ENCODE measurements at places on chromosomes 13 and 19.

GRCh38 chr19:8457209-8457608 is 12.4 kb downstream of the HNRNPM start:
- DNase-seq = no peak

- DNase-seq = no peak
These were observed 885 bp downstream of the TGFB1 start for GRCh38 chr19:41352609-41353465.

- no peak for DNase-seq
These were observed 407.8 kb downstream of the LIG4 start for GRCh38 chr13:107807306-107808073.

DNA sequence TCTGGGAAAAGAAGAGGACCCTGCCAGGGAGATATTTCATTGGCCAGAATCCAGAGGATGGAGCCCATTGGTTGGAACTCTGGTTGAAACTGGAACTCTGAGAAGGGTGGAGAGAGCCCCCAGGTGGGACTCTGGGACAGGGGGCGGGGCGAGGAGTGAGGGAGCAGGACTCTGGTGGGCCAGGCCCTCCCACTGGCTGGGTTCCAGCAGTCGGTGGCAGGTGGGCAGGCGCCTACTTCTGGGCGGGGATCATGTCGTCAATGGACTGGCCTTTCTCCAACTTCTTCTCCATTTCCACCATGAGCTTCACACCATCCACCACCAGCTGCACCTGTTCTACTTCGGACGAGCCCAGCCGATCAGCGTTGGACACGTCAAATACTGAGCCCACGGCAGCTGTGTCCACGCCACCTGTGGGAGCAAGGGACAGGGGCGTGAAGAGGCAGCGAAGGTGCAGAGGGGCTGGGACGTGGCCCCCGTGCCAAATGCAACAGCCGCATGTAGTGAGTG is 16.1 kb downstream of the CKM start:
- DNase-seq = no peak

DNA sequence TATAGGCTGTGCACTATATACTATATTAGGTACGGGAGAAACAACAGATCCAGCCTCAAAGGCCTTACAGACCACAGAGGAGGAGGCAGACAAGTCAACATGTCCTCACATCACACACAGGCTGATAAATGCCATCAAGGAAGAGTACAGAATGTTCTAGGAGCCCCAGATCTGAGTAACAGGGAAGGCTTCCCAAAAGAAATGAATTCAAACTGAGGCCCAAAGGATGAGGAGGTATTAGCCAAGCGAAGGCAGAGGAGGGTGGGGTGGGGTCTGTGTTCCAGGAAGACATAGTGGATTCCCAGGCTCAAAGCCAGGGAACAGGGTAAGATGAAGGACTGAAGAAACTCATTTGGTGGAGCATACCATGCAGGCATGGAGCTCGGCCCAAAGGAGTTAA is 55.1 kb downstream of the RXFP2 start:
- DNase-seq = no peak

- DNase-seq = peak; percentile 30
These were observed 53.2 kb upstream of the SHKBP1 start for GRCh38 chr19:40523322-40524047.

DNA sequence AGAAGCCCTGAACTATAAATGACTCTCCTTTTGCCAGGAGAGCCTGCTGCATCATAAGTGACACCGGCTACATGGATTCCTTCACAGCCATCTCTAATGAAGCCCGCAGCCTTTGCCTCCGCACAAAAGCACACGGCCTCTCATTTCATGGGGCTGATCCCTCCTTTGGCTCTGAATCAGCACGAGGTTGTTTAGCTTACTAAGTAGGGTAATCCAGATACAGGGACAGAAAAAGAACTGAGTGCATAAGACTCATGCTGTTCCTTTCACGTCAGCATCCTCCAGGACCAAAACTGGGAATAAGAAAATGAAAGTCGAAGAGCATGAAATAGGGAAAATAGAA is 136.3 kb downstream of the DCT start:
- DNase-seq = peak; percentile 64

GRCh38 chr19:3095441-3096191 is 1.5 kb downstream of the GNA11 start:
- DNase-seq = no peak

- no peak for DNase-seq
These were observed 69.7 kb upstream of the C13orf46 start for GRCh38 chr13:114043421-114044053.

DNA sequence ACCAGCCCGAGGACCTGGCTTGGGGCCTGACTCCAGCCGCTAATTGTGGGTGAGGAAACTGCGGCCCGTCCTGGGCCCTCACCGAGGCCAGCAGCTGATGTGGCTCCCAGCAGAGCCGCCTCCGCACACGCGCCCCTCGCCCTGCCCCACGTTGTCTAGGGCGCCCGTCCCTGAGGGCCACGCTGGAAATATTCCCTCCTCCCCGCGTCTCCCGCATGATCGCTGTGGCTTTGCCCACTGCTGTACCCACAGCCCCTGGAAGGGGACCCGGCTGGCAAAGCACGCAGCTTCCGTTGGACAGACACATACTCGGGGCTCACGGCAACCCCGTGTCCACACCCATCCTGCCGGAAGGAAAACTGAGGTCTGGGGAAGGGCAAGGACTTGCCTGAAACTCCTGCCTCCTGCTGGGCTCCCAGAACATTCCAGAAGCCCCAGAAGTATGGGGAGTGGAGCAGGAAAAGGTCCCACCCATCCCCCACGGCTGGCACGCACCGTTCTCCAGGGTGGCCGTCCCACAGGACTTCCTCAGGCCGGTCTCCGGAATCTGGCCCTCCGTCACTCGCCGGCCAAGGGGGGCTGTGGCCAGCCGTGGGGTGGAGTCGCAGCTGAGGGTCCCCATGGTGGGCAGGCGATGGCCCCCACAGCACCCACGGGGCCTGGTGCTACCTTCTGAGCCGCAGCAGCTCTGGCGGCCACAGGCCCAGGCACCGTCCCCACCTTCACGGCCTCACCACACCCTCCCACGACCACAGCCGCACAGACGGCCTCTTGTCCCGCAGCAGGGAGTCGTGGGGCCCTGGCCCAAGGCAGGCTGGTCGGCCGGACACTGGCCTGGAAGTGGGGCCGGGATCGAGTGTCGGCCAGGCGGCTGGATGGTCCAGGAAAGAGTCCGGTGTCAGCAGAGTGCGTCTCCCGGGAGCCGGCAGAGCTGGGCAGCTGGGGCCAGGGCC is 13.6 kb upstream of the SHC2 start:
- no peak for DNase-seq

DNA sequence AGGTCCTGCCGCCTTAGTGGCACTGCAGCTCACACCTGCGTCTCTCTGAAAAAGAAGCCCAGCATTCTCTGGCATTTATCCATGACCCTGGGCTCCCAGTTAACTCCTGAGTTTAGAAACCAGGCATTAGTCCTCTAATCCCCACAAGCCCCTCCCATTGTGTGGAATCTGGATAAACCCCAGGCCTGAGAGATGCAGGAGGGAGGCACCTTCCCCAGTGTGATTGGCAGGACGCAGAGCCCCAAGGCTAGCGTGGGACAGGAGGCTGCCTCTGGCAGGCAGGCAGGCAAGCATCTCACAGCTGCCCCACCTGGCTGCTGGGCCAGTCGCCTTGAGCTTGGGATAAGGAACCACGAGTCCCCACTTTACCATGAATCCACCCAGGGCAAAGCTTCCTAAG is 11.0 kb upstream of the SERPINE3 start:
- DNase-seq = no peak

- DNase-seq = no peak
These were observed at the start of gene PCDH20 for GRCh38 chr13:61415749-61416148. Gene PCDH20 (minus strand): TSS chr13:61415849. CDS start chr13:61415158, 691 bp downstream.

DNA sequence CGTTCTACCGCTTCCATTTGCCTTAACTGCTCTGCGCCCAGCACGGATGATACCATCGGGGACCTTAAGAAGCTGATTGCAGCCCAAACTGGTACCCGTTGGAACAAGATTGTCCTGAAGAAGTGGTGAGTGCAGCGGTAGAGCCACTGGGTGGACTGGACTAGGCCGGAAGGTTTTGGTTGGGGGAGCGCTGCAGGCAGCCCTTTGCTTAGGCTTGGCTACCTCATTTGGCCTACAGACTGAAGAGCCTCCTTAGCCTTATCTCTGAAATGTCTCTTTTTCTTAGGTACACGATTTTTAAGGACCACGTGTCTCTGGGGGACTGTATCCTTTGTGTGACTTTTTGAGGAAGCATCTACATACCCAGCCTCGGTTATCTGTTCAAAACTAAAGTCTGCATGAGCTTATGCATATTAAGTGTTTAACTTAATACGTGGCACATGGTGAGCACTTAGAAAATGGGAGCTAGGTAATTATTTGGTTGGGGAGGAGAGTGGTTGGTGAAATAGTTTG is 889 bp downstream of the UBL5 start:
- DNase-seq = no peak

DNA sequence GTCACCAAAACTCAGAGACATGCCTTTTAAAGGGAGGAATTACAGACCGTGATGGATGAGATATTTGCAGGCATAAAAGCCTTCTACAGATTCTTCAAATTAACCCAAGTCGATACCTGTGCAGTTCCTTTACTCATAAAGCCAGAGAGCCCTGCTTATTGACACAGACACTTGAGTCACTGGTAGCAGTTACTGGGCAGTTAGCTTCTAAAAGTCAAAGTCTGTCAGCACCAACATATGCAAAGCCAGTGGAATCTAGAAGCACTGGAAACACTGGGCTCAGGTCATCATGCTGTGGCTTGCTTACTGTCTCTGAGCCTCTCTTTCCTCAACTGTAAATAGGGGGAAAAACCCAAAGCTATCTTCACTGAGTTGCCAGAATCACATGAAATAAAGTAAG is 25.7 kb upstream of the LRCH1 start:
- DNase-seq = no peak

DNA sequence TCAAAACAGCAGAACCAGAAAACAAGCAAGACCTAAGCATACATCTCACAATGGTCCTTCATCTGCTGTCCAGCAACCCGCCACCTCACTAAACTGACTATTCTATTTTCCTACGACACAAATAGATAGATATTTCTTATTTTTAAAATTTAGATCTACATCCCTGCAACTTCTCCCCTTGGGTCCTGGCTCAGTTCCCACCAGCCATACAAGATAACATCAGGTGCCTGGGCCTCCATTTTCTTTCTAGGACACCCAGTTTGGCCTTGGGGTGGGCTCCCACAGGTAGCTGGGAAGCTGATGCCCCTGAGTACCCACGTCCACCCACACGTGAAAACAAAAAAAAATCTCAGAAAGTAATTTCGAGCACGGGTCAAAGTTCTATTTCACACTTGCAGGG is 47.6 kb downstream of the TGDS start:
- no peak for DNase-seq

DNA sequence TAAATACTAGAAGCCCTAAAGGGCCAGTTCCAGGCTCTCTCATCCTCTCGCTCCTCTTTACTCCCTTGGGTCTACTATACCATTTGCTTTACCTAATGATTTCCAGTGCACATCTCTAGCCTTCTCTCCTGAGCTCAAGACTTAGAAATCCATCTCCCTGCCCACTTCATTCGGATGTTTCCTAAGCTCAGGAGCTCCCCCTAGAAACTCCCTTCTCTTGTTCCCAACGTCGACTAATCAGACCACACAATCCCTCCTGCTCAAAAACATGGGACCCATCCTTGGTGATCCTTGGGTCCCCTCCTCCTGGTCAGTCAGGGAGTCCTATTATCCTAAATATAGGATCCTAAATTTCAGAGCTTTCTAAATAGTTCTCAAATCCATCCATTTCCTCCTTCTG is 21.1 kb upstream of the STK24 start:
- DNase-seq = no peak

DNA sequence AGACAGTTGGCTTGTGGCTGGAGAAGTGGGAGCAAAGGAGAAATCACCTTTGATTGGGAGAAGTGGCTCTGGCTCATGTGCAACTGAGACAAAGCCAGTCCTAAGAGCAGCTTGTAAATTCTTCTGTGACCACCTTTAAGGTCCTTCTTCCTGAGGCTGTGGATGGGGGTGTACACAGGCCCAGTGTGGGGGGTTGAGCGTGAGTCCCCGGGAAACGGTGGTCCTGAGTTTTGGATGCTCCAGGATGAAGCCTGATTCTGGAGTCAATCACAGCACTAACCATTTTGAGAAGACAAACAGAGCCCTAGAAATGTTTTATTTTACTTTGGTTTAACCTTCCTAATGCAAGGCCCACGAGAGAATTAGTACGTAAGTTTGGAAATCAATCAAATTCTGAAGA is 3.9 kb upstream of the CEBPA start:
- no peak for DNase-seq

- no peak for DNase-seq
These were observed 215.1 kb downstream of the SHISA2 start for GRCh38 chr13:25836574-25837336.

DNA sequence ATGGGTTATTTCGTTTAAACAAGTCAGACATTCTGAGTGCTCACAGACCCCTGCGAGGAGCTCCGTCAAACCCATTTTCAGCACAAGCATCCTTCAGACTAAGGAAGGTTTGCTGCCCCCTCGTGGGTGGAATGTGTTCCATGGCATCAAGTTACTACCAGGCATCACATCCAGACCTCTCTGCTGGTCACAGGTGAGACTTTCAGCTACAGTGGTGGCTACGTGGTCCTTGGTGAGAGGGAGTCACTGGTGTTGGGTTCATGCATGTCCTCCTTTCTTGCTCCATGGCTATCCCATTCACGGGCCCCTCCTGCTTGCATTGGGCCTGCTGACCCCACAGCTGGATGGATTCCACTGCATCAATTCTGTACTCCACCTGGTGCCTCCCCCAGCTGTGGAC is 9.1 kb upstream of the LILRB5 start:
- peak; percentile 62 for DNase-seq

DNA sequence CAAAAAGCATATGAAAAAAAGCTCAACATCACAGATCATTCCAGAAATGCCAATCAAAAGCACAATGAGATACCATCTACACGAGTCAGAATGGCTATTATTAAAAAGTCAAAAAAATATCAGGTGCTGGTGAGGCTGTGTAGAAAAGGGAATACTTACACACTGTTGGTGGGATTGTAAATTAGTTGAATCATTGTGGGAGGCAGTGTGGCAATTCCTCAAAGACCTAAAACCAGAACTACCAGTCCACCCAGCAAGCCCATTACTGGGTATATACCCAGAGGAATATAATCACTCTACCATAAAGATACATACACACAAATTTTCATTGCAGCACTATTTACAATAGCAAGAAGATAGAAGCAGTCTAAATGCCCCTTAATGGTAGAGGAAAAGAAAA is 529.9 kb downstream of the SLITRK1 start:
- no peak for DNase-seq
